ENCODE measurements at places on chromosomes 13 and 19. TPM values are rescaled to one million over a fixed set of nuclear protein-coding genes. Genes with fewer than 3 reads are reported as not detected.

MEIS3 gene
- total RNA-seq = not detected

BST2 gene
- 121 TPM for total RNA-seq

LRRC25 gene
- total RNA-seq = not detected

DACT3 gene
- total RNA-seq = 3.0 TPM

Measured in activated naive CD4-positive, alpha-beta T cell treated with anti-CD3 and anti-CD28 coated beads for 36 hours (primary cell).